Activated naive CD4-positive, alpha-beta T cell (primary cell): ENCODE measurements at places on chromosomes 11 and 22.

GRCh38 chr11:36699271-36699670, 101.2 kb upstream of the RAG2 start:
- no peak for DNase-seq

- no peak for DNase-seq
Observed at GRCh38 chr22:25747245-25747944, 5.4 kb downstream of the MYO18B start.

DNA sequence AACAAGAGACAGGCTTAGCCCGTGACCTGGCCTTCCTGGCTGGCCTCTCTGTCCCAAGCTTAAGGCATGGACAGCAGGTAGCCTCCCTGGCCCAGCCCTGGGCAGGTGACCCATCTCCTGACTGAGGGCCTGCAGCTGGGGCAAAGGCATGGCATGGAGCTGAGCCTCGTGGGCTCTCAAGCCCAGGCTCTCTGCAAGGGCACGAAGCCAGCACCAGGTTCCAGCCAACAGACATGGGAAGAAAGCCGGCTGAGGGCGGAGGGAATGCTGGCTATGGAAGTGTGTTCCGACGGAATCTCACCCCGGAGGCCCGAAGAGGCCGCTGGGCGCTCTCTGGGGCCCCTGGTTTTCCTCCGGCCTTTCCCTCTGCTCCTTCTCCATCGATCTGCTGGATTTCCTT, 12.9 kb downstream of the DNAL4 start:
- DNase-seq: no peak

GRCh38 chr22:36608987-36609386, 80.0 kb upstream of the EIF3D start:
- DNase-seq: no peak

GRCh38 chr11:41050791-41051190, 408.7 kb downstream of the LRRC4C start:
- DNase-seq: no peak

DNA sequence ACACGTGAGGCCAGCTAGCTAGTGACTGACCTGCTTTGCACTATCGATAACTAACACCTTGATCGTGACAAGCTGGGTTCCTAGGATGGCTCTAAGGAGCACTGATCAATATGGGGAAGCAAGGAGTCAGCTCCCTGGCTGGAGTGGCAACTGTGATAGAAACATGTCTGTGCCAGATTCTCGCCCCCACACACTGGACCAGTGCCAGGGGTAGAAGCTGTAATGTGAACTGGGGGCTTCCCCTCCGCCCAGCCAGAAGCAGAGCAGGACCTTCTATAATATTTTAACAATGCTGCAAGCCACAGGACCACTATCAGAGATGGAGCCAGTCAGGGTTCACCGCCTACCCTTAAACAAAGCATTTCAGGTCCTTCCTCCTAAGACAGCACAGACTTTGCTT, 96.5 kb downstream of the DSCAML1 start:
- DNase-seq: no peak

- no peak for DNase-seq
Observed at GRCh38 chr22:19674129-19674928, 40.0 kb upstream of the SEPTIN5 start.

DNA sequence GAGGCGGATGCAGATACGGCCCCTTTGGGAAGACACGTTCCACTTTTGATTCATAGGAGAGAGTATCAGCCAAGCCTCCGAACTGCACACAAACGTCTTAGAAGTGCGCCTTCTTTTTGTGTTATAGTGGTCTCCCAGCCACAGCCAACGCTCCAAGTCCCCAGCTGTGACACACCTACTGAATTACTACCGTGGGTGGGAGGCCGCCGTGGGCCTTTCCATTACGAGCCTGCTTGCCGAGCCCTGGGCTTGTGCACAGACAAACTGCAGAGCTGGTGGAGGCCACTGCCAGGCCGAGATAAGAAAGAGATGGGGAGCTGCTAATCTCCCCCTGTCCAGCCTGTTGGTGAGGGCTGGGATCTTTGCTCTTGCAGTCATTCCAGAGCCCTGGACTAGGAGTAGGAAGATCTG, 761 bp downstream of the HMBS start:
- DNase-seq: no peak

GRCh38 chr22:39706376-39707140, 136.0 kb downstream of the CACNA1I start:
- DNase-seq: no peak

GRCh38 chr22:20158391-20159036, 7.7 kb upstream of the CCDC188 start:
- DNase-seq: no peak
